ENCODE measurements at places on chromosomes 2 and 18.

DNA sequence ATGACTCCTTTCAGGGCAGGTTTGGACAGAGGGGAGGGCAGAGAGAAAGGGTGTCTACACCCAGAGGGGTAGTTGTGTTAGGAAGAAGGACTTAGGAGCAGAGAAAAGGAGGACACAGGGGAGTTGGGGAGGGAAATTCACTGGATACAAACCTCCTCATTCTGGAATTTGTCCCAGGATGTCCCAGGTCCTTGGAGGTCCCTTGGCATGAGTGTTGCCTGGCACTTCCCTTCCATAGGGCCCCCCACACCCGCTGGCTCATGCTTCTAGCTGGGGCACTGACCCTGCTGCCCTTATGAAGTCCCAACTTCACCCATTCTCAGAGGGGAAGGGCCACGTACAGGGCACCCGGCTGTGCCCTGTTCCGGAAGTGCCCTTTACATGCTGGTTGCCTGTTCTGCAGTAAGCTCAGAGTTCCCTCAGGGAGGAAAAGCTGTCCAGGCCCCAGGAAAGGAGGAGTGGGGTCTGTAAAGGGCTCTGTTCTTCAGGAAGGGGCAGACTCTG, 93.6 kb upstream of the SMAD2 start:
- no peak for DNase-seq

DNA sequence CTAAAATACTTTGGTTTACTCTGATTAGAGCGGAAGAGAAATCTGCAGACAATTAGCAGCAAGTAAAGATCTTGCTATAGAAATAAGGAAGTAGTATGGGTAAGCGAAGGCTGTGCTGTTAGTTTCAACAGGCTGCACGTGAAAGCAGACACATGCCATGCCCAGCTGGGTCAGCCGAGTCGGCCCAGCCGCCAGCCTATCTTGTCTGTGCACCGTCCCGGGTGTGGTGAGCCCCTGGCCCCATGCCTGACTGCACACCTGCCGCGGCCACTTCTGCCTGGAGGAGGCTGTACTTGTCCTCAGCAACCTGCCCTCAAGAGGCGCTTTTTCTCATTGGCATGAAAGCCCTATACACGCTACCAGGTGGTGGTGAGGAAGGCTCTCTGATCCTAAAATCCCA, 185.5 kb downstream of the SEPTIN10 start:
- DNase-seq = no peak

DNA sequence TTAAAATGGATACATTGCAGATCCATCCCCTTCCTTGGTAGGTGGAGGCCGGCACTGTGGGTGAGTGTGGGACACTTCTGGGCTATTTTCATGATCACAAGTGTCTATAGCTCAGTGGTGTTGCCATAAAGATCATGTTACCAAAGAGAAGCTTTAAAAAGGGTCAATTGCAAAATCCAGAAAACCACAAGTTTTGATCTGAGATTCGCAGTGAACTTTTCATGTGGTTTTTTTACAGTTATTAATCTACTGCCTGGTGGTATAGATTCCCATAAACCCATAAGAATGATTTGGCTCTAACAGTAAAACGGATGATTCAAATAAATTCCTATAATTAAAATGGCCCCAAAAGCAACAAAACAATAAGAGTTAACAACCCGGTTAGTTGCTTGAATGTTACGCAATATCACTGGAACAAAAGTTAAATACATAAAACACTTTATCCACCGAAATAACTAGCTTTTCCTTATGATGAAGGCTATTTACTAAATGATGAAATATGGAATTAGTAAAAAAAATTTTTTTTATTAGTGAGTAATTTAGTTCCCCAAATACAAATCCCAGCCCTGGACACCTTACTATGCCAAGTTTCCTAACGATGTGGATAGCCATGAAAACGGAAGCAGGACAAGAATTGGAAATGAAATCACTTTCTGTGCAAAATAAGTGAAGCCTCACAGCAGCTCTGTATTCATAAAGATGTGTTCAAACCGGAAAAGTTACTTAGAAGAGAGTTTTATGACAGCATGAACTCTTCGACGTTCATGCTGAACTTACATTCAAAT, 95.6 kb upstream of the THOC1 start:
- no peak for DNase-seq

- DNase-seq = no peak
Observed at GRCh38 chr2:190036071-190036470, 26.5 kb downstream of the MSTN start.

DNA sequence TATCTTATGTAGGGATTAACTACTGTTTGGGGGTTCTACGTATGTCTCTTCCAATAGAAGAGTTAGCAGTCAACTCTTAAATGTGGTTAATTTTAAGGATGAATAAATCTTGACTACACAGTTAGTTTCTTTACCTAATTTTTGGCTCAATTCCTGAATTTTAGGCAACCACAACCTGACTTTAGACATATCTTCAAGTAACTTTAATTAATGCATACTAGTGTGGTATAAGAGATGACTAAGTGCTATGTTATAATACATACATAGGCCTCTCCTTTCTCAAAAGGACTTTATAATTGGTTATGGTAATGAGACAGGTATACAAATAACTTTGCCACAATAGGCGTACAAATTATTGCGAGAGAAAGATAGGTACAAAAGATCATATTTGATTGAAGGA, 312.0 kb downstream of the IRS1 start:
- DNase-seq = no peak

- DNase-seq = no peak
Observed at GRCh38 chr2:133787207-133787606, 218.9 kb upstream of the NCKAP5 start.

DNA sequence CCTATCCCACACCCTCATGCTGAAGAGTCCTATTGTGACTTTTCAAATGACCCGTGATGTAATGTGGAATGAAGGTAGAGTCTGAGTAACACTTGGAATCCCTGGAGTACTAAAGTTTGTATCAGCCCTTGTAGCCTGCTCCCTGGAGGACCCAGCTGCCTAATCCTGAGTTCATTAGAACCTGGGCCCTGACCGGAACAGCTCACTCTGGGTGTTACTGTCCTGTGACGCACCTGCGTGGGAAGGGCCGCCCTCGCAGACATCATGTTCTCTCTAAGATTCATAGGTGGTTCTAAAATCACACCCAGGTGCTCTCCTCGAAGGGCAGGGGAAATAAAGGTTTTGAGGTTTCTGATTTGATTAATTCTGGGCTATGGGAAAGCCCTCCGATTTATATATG, 62.3 kb downstream of the NCK2 start:
- no peak for DNase-seq

DNA sequence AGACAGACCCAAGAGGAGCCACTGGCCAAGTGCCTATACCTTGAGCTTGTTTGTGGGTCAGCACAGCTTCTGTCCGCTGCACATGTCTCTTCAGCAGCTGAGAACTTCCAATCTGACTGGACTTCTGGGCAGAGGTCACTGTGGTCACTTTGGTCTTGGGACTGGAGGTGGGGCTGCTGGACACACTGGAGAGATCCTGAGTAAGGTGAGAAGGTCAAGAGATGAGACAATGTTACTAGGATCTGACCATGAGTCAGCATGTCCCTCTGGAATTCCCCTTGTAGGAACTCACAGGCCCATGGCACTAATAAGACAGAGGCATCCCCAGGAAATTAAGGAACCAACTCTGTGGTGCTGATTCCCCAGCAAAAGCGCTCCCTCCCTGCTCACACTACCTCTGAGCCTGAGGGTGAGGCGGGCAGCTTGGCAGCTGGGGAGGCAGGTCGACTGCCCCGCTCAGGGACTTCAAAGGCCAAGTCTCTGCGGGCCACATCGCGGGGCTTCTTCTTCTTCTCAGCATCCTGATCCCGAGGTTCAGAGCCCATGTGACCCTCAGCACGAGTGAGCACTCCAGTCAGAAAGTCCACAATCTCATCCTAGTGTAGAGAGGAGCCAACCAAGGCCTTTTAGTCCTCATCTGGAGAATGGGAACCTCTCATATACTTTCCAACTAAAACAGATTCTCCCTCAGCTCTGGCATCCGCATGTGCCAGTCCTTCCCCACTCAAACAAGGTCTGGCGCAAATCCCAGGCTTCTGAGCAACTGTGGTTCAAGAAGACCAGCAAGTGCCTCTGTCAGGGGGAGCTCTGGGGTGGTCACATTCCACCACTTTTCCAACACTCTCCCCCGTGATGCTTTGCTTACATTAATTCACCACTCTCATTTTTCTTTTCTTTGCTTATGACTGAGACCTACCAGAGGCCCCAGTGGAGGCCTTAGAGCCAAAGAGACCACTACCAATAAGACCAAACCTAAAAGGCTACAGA, 29.4 kb downstream of the KANSL3 start:
- DNase-seq = no peak

DNA sequence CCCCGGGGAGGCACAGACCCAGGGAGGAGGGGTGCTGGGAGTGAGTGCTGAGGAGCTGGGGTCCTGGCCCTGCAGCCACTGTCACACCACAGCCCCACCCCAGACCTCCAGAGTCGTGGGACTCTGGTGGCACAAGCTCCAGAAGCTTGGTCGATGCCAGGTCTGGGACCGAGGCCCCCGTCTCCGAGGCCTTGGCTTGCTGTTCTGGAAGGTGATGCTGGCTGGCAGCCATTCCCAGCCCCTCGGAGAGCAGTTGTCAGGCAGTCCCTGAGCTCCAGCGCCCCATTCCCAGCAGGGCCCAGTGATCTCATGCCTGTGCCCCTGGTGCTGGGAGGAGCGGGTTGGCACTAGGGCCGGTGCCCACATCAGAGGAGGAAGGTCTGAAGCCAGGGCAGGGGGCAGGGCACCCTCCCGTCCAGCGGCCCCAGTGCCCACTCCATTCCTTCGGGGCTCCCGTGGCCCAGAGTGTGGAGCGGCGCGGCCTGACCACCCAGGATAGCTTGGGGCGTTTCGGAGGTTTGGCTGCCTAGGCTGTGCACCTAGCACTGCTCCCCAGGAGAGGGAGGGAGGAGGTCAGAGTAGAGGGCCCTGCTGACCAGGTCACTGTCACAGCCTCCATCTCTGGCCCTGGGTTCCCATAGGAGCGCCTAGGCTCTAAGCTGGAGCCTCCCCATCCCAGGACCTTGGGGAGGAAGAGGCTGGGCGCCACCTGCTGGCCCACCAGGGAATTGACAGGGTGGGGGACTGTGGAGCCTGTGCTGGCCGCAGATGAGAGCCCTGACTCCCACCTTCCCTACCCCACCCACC, 16.8 kb upstream of the ALPI start:
- peak; percentile 65 for DNase-seq

DNA sequence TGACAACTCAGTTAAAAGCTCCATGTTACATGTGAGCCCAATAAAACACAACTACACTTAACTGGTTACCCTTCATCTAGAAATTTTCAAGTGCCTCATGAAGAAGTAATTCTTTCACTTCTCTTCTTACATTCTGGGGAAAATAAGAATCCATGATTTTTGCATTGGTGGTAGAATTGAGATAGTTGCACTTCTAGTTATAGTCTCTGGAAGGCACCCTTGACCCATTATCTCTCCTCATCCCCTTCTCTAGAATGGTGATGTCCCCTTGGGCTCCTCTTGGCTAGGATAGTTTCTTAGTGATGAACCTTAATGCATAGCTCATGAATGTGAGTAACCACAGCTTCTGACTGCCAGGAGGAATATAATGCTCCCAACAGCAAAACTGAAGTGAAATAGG, 3.6 kb downstream of the LGALSL start:
- no peak for DNase-seq

GRCh38 chr2:46569061-46569560, 89.7 kb downstream of the TMEM247 start:
- no peak for DNase-seq

DNA sequence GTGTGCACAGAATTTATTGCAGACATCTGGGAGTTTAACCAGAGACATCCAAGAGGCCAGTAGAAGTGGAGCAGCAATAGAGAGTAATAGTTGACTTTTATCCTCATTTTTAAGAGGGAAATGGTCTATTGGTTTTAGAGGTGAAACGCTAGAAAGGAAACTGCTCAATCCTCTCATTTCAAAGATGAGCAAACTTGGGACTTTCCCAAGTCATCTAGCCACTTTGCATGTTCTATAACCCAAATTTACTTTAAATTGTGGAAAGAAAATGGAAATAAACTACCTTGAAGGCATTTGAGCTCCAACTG, 601.7 kb downstream of the ARHGAP15 start:
- no peak for DNase-seq

DNA sequence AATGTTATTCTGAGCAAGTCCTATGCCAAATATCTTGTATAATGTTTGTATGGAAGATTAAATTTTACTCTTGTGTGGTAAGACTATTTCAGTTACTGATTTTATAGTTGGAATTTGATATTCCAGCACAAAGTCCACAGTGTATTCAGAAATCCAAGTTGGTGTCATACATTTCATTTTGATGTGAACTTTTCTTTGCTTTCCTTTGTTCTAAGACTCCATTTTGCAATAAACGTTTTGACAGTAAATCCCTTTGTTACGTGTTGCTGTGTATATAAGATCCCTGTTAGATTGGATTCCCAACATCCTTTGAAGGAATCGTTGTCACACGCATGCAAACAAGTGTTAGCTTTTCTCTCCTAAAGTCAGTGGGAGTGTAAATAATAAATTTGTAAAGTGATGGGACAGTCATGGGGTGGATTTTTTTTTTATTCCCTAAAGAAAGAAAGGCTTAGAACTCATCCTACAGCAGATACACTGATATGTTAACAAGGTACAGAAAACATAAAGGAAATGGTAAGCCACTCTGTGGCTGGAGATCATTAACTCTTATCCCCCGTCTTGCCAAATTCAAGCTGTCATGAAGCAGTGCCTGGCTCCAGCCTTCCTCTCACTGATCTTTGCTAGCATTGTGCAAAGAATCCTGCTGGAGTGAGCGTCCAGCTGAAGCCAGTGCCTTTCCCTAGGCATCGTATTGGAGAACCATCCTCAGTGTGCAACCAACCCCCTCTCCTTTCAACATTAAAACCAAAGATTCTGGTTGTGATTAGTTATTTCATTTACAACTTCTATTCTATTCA, 127.6 kb upstream of the CDCA7 start:
- DNase-seq = no peak

GRCh38 chr2:45000921-45001868, 8.1 kb downstream of the SIX2 start:
- DNase-seq = peak; percentile 64

DNA sequence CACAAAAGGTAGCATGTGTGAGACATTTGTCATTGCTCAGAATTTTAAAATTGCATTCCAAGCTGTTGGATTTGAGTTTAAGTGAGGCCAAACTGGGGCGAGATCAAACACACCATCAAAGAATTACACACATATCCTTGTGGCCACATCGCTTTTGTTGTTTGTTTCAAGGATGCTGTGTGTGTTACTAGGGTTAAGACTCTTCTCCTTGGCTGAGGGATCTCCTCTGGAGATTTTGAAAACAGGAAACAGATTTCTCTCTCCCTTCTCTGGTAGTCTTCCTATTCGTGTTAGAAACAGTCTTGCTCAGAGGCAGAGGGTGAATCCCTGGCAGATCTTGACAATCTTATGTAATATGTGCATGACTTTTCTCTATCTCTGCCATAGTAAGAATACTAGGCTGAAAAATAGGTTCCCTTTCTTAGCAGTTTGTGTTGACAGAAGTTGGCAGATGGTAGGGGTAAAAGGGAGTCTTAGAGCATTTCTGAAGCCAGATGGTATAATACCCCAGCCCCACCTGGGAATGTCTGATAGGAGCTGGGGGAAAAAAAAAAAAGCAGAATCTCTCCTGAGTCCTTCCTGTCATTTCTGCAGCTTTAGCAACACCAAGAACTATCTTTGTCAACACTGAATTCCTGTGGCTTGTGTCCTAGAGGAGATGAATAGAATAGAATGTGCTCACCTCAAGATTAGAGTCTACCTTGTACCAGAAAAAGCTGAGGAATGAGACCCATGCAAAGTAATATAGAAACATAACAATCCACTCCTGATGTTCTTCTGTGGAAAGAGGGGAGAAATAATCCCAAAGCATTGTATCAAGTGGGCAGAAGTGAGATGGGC, 101.8 kb downstream of the XRCC5 start:
- no peak for DNase-seq

- DNase-seq = no peak
Observed at GRCh38 chr2:119134775-119135174, 23.8 kb downstream of the C1QL2 start.

- DNase-seq = no peak
Observed at GRCh38 chr2:240573071-240573515, 4.8 kb downstream of the RNPEPL1 start.
